NCI-H2081 (cell line): ENCODE measurements at places on chromosomes 12 and 14.
A peak's percentile ranks its signal among the peaks of the same experiment; 100 is the strongest.

- no peak for DNase-seq
Measured at GRCh38 chr14:68473794-68474193, 319.1 kb downstream of the ZFP36L1 start.

DNA sequence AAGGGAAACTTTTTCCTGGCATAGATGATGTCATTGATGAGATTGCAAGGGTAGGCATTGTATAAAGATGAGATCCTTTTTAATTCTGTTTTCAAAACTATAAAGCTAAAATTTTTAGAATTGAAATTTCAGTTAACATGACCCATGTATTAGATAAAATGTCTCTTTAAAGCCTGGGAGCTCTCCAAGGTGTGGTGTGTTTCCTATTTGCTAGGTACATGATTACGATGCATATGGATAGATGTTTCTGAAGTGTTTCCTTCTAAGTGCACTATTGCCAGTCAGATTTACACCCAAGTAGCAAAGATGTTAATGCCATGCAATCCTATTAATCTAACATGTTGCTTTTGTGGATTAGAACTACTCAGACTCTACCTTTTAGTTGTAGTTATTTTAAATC lies 834.7 kb downstream of the DIO2 start:
- DNase-seq = no peak

GRCh38 chr12:23431006-23431405 lies 518.5 kb downstream of the SOX5 start:
- DNase-seq = no peak

GRCh38 chr14:71932229-71932981 lies at the start of gene RGS6:
Gene RGS6 (plus strand): TSS chr14:71932429.
- peak; percentile 26 for DNase-seq

- no peak for DNase-seq
Measured at GRCh38 chr12:65937161-65937641, 112.9 kb downstream of the HMGA2 start.

DNA sequence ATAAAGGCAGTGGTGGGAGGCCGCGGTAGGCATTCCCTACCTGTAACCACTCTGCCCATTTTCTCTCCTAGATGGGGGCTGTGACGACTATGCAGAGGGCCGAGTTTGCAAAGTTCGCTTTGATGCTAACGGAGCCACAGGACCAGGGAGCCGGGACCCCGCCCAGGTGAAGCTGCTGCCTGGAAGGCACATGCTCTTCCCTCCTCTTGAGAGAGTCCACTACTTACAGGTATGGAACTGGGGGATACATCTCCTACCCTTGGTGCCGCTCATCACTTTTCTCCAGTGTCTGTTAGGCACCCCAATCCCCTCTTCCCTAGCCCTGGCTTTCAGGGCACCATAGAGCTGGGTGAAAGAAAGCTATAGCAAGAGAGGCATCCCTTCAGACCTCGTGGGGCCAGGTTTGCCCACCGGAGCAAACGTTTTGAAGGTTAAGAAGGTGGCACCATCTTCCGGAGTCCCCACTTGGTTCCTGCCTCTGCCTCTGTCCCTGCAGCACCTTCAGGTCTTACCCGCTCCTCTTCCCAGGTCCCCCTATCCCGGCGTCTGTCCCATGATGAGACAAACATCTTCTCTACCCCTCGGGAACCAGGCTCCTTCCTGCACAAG lies 2.0 kb upstream of the P3H3 start:
- DNase-seq = no peak

GRCh38 chr14:51547701-51548100 lies 104.0 kb upstream of the FRMD6 start:
- DNase-seq = no peak

DNA sequence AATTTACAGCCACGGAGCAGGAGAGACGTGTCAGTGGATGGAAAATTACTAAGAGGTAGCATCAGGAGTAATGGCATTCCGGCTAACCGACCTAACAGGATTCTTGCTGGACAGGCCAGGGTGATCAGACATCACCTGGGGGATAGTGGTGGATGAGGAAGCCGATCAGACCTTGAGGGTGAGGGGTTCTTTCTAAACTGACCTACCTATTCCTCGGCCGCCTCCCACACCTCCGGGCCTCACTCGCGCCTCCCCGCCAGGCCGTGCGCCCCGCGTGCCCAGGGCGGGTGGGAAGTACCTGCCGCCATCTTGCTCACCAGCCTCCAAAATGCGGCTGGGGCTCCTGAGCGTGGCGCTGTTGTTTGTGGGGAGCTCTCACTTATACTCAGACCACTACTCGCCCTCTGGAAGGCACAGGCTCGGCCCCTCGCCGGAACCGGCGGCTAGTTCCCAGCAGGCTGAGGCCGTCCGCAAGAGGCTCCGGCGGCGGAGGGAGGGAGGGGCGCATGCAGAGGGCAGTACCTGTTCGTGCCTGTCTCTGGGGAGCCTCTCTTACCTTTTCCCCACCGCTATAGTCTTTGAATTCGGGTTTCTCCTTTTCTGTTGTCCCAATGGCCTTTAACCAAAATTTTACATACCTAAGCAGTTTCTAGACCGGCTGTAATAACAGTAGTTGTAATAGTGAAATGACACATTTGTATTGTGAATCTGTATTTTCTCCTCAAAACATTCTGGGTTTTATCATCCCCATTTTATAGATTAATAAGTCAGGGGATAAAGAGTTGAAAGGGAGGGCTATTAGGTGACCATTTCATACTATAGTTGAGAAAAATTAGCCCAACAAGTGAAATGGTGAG lies at the start of gene TMPRSS12:
TMPRSS12 (plus strand) TSS at position 290 of the 857 bp plus-strand sequence; CDS start at position 329, 39 bp downstream.
- no peak for DNase-seq

- DNase-seq = no peak
Measured at GRCh38 chr14:85221832-85222231, 308.1 kb upstream of the FLRT2 start.

DNA sequence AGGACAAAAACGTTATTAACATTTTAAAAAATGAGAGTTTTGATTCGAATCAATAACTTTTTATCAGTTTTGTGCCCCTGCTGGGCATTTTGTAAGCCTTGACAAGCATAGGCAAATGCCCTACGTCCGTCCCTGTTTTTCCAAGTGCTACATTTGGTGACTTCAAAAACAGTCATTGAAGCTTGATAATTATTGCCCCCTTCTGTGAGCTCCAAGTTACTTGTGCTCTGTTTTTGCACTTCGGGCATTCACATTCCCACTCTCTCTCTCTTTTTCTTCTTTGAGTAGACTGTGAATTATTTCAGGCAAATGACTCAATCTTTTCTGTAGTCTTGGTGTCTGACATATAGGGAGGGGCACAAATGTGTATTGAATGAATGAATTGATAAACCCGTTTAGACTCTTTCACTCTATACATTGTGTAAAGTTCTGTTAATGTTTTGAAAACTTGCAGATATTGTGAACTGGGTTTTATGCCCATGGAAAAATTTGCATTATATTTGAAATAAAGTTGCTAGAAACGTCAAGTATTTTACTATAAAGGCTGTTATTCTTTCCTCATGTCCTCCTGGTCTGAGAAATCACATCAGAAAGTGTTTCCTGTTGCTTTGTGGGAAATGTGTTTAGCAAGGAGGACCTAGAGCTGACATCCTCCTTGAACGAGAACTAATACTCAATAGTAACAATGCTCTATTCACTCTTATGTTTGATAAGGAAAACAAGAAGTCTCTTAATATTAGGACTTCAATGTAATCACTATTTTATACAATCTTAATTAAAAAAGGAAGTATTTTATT lies 1.4 kb downstream of the APAF1 start:
- no peak for DNase-seq
